CD4-positive, alpha-beta T cell treated with Interleukin-12 subunit alpha and Interleukin-12 subunit beta, for 1 hour (primary cell): ENCODE measurements at places on chromosomes 2 and 18.

DNA sequence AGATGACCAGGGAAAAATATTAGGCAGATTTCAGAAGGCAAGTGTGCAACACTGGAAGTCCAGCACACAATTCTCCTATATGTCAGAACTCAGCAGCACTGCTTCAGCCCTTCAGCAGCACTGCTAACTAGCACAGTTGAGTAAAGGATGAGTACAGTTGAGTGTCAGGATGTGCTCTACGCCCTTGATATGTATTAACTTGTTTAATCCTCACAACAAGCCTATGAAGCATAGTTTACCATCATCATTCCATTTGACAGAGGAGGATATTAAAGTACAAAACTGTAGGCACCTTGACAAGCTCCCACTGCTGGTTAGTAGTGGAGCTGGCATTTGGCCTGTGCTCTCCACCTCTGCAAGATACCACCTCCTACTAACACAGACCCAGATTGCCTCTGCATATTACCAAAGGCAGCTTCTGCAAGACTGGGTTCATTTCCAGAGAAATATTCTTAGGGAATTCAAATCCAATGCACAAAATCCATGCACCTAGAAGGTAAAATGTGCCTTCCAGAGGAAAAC, 230.8 kb downstream of the ANAPC1 start:
- no peak for DNase-seq

DNA sequence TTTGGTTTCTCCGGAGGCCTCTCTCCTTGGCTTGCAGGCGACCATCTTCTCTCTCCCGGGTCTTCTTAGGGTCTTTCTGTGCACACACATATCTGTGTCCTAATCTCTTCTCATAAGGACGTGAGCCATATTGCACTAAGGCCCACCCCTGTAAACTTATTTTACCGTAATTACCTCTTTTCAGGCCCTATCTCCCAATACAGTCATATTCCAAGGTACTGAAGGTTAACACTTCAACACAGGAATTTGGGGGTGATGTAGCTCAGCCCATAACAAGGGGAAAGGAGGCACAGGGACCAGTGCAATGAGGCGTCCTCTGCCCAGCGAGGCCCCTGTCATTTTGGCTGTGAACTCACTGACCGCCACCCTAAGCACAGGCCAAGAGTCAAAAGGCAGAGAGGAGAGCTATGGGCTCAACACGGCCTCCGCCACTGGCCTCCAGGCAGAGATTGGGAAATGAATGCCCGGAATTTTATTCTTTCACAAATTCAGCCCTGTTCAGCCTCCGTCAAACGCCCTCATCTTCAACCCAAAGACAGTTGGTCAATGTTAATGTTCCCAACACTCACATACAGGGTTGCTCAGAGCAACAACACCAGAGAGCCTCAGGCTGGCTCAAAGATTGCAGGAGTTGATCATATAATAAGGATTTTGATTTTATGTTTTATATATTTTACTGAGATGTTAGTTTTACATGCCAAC, 15.9 kb upstream of the NMUR1 start:
- no peak for DNase-seq

GRCh38 chr2:734496-734895, 57.3 kb upstream of the TMEM18 start:
- DNase-seq, result no peak

GRCh38 chr2:211793690-211794089, 744.9 kb downstream of the ERBB4 start:
- DNase-seq, result no peak

GRCh38 chr2:43175876-43176275, 50.5 kb downstream of the ZFP36L2 start:
- peak; percentile 48 for DNase-seq

DNA sequence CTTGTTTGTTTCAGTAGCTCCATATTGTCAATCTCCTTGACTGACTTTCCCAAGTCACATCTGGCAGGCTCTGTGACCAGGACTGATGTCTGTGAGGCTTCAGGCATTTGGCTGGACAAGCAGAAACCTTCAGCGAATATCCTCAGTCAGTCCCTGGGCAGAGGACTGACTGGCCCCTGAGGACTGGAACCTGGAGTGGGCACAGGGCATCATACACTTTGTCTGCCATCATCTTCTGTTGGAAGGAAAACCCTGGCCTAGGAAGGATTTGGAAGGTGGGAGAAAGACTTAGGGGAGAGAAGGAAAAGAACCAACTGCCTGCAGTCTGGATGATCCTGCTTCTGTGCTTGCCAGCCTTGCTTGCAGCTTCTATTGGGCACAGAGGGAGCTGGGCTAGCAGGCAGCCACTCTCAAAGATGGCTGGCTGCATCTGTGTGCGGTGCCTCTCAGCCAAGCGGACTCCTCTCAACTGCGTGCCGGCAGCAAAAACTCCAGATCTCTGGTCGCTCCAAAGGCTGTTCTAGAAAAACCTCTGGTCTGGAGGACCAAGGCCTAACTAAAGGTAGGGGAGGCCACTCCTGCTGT, 126.8 kb downstream of the MARCHF4 start:
- no peak for DNase-seq

DNA sequence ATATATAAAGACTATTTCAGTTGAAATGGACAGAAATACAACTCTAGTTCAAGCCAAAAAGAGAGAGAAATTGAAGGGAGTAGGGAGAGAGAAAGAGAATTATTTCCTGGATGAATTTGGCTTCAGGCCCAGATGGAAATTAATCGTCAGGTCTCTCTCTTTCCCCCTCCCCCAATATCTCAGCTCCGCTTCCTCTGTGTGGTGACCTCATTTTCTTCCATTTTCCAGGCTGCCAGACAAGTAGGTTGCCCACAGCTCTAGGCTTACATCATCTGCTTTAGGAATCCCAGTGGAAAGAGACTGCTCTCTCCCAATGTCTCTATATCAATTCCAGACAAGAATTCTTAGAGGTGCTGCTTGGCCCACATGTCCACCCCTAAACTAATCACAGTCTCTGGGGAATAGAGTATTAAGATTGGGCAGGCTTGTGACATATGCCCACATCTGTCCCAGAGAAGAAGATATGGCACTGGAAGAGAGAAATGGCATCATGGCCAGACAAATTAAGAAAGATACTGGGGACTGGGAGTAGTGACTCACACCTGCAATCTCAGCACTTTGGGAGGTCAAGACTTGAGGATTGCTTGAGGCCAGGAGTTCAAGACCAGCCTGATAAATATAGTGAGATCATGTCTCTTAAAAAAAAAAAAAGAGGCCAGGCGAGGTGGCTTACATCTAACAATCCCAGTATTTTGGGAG, 37.2 kb upstream of the CFAP36 start:
- no peak for DNase-seq

GRCh38 chr2:75190271-75190990, 8.9 kb downstream of the TACR1 start:
- no peak for DNase-seq

GRCh38 chr18:4987452-4988405, 209.3 kb downstream of the AKAIN1 start:
- DNase-seq, result no peak
